ENCODE measurements at places on chromosomes 1 and 21.

DNA sequence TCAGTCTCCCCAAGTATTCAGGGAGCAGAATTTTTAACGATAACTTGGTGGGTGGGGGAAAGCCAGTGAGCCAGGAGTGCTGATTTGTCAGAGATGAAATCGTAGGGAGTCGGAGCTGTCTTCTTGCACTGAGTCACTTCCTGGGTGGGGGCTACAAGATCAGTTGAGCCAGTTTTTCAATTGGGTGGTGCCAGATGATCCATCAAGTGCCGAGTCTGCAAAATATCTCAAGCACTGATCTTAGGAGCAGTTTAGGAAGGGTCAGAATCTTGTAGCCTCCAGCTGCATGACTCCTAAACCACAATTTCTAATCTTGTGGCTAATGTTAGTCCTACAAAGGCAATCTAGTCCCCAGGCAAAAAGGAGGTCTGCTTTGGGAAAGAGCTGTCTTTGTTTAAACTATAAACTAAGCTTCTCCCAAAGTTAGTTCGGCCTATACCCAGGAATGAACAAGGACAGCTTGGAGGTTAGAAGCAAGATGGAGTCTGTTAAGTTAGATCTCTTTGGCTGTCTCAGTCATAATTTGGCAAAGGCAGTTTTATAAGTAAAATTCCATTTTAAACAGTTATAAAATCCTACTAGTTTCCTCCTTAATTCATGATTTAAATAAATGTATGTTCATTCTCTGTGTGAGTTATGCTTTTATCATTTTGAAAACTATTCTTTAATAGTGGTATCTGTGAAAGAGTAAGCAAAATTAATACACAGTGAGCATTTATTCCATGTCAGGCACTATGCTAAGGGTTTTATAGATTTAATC lies 51.7 kb downstream of the SLC16A1 start:
- DNase-seq, result peak; percentile 53

DNA sequence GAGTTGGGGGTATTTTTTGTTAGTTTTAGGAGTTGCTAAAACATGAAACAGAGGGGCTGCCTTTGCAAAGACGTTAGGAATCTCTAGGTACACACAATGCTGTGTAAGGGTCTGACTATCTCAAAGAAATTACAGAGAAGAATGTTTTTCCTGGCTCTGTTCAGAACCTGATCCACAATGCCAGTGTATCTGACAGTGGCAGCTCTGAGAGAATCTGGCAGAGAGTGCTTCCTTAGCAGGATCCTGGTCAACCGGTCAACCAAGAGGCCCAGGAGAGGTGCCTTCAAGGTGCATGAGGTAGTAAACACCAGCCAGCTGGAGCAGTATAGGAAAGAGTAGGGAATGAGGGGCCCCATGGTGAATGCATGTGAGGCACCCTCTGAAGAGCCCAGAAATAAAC lies 40.9 kb upstream of the RGS1 start:
- no peak for DNase-seq

DNA sequence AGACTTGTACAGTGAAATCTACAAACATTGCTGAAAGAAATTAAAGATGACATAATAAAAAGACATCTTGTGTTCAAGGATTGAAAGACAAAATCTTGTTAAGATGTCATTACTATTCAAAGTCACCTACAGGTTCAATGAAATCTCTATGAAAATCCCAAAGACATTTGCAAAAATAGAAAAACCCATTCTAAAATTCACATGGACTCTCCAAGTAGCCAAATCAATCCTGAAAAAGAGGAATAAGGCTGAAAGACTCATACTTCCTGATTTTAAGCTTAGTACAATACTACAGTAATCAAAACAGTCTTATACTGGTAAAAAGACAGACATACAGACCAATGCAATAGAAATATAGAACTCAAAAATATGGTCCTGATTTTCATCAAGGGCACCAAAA lies 78.6 kb downstream of the PCSK9 start:
- DNase-seq, result no peak

- no peak for DNase-seq
Measured at GRCh38 chr21:15729346-15729673, 472 bp upstream of the USP25 start.

GRCh38 chr1:87905651-87906050 lies 577.0 kb downstream of the LMO4 start:
- DNase-seq, result no peak

- DNase-seq, result peak; percentile 6
Measured at GRCh38 chr1:174872615-174873058, 127.1 kb upstream of the CACYBP start.

GRCh38 chr1:10459184-10459583 lies 9.4 kb downstream of the CORT start:
- peak; percentile 75 for DNase-seq

- no peak for DNase-seq
Measured at GRCh38 chr1:109368464-109368863, 29.3 kb downstream of the SORT1 start.

DNA sequence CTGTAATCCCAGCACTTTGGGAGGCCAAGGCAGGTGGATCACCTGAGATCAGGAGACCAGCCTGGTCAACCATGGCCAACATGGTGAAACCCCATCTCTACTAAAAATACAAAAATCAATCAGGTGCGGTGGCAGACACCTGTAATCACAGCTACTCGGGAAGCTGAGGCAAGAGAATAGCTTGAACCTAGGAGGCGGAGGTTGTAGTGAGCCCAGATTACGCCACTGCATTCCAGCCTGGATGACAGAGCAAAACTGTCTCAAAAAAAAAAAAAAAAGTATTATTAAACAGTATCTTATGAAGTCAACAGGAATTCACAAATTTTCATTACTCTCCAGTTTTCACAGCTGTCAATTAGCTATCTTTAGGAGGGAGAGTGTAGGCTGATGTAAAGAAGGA lies 3.8 kb downstream of the ACBD6 start:
- DNase-seq, result no peak

DNA sequence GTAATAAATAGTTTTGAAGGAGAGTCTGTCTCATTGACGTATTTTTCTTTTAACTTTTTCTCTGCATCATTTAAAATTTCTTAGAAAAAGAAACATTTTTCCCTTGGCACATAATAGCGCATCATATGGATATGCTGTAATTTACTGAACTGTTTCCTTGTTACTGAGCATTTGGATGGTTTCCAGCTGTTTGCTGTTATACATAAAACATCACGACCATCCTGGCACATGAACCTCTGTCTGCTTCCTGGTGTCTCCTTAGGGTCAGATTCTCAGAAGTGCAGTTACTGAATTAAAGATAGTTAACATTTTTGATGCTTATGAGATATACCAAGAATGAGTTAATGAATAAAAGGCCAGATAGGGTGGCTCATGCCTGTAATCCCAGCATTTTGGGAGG lies 67.2 kb downstream of the BACE2 start:
- no peak for DNase-seq

- DNase-seq, result no peak
Measured at GRCh38 chr1:147078606-147079399, 93.5 kb downstream of the PRKAB2 start.

DNA sequence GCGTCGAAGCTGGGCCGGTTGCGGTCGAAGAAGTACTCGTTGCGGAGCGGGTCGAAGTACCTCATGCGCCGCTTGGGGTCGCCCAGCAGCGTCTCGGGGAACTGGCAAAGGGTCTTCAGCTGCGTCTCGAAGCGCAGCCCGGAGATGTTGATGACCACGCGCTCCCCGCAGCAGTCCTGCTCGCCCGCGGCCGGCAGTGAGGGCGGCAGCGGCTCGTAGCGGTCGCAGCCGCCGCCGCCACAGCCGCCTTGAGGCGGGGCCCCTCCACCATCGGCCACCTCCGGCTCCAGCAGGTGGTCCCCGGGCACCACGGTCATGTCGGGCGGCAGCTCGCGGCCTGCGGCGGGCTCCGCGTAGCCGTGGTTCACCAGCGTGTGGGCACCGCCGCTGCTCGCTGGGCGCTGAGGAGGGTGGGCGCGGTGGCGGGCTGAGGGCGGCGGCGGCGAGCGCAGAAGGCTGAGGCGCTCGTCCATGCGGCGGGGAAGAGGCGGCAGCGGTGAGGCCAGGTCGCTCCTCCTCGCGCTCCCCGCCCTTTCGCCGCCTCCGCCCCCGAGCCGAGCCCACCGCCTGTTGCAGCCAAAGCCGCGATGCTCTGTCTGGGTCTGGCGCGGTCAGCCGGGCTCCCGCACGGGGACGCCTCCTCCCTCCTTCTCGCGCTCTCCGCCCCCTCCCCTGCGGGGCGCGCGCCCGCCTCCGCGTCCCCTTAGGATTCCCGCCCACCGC lies at the start of gene KCNA3:
Gene KCNA3, minus strand, starts transcription at position 604 of the 723 bp plus-strand sequence. Its CDS starts 131 bp downstream, at position 473.
- no peak for DNase-seq

- DNase-seq, result no peak
Measured at GRCh38 chr1:3440300-3440681, 14.2 kb upstream of the ARHGEF16 start.

GRCh38 chr1:161771161-161771560 lies 5.0 kb downstream of the ATF6 start:
- DNase-seq, result no peak

- no peak for DNase-seq
Measured at GRCh38 chr21:39911286-39912199, 44.3 kb downstream of the PCP4 start.

DNA sequence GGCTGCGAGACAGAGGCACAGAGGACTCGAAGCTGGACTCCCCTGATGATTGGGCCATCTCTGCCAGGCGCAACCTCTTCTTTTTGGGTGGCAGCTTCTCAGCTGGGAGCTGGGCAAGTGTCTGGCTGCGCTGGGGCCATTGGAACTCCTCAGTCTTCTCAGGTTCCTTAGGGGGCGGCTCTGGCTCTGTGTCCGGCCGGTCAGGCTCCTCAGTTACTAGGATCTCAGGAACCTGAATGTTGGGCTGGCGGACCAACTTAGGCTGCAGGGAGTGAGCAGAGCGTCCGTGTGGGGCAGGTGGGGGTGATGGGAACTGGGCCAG lies 97.5 kb upstream of the EDN2 start:
- no peak for DNase-seq

- DNase-seq, result peak; percentile 87
Measured at GRCh38 chr1:21586846-21587601, 77.8 kb downstream of the ALPL start.

DNA sequence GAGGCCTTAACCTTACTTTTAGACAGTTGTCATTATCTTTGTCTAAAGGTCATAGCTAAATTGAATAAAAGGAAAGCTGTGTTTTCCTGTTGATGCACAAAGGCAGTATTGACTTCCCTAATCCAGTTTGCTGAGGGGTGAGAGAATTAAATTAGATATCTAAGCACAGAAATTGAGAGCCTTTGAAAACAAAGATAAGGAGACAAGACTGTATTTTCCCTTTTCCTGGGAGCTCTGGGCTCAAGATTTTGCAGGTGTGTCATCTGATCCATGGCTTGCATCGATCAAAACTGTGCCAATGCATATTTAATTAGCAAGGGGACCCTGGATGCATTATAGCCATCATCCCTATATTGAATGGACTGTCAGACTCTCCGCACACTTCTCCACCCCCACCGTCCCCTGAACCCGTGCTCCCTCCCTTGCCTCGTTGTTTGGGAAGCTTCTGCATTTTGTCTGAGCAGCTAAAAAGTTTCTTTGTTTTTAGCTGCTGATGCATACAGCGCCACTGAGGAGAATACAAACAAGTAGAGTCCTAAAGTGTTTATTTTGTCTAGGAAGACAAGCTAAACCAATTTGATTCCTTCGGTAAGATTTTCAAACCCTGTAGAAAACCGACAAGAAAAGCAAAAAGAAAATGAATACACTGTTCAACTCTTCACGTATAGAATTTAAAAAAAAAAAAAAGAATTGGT lies 186.3 kb downstream of the NFIA start:
- DNase-seq, result no peak
